NCI-H1930 (cell line): ENCODE measurements at places on chromosomes 2 and 18.
A peak's percentile ranks its signal among the peaks of the same experiment; 100 is the strongest.

GRCh38 chr2:36271266-36271665, 84.3 kb upstream of the CRIM1 start:
- DNase-seq = no peak

DNA sequence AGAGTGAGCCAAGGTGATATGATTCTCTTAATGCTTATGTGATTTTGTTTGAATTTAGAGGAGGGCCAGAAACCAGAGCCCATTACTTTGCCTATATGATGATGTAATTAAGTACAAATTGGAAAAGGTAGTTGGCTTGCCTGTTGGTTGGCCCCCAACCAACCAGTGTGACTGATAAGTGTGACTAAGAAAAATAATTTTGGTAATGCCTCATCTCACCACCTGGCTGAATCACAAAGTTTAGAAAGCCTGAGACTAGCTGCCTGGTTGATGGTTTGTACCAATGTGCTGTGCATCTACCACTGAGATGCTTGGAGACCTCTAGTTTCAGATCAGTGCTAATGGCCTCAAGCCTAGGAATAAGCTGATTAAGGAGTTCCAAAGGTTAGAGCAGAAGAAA, 338.7 kb downstream of the CDH2 start:
- no peak for DNase-seq

- no peak for DNase-seq
Measured at GRCh38 chr18:43917520-43917919, 640.2 kb upstream of the SYT4 start.

DNA sequence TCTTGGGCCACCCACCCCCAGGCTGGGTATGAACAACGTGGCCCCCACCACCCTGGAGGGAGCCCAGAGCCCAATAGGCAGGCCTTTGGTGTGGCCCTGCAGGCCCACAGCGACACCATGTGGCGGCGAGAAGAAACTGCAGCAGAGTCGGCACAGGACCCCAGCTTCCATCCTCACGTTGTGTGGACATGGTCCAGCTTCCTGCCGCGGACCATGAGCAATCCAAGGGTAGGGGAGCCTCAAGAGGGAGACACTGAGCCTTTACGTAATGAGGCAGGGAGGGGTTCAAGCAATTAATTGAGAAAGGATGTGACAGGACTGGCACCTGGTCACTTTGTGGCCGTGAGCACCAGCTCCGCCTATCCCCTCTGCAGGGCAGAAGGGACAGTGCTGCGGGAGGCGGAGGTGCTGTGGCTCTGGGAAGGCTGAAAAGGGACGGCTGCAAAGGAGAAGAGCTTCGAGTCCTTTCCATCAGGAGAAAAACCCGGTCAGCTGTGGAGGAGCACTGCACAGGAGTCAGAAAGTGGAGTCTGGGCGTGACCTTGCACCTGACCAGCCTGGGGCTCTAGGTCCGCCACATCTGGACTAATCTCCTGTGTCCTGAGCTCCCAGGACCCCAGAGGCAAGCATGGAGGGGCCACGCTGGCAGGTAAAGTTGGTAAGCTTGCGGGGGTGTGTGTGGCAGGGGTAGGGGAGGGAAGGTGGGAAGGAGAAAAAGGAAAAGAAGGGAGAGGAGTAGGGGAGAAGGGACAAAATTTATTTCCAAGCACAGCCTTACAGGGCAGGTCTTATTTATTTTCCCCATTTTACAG, 44.9 kb downstream of the TMEM37 start:
- peak; percentile 35 for DNase-seq

GRCh38 chr2:136384531-136385303, 266.8 kb upstream of the CXCR4 start:
- peak; percentile 57 for DNase-seq

- DNase-seq = no peak
Measured at GRCh38 chr2:2719015-2719414, 387.9 kb upstream of the MYT1L start.

DNA sequence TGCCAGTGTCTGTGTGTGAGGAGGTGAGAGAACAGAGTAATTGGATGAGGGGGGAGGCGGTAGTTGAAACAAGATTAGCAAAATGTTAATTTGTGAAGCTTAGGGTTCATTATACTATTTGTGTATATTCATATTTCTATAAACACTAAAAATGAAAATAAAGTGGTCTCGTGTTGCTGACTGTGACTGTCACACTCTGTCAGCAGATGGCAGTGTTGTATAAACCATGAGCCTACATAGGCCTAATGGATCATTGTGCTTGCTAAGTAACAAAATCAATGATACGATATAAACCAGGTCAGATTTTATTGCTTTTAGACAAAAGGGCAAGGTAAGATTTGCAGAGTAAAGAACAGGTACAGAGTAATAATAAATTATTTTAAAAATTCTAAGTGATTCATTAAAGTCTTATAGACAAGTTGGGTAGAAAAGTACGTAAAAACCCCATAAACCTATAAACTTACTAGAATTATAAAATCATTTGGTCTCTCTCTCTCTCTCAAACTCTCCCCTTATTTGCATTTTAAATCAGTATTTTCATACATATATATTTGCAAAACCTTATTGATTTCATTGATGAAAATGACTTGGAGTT, 182.7 kb downstream of the RPIA start:
- DNase-seq = peak; percentile 78

GRCh38 chr2:128091726-128092080, 703 bp downstream of the UGGT1 start:
- DNase-seq = no peak

DNA sequence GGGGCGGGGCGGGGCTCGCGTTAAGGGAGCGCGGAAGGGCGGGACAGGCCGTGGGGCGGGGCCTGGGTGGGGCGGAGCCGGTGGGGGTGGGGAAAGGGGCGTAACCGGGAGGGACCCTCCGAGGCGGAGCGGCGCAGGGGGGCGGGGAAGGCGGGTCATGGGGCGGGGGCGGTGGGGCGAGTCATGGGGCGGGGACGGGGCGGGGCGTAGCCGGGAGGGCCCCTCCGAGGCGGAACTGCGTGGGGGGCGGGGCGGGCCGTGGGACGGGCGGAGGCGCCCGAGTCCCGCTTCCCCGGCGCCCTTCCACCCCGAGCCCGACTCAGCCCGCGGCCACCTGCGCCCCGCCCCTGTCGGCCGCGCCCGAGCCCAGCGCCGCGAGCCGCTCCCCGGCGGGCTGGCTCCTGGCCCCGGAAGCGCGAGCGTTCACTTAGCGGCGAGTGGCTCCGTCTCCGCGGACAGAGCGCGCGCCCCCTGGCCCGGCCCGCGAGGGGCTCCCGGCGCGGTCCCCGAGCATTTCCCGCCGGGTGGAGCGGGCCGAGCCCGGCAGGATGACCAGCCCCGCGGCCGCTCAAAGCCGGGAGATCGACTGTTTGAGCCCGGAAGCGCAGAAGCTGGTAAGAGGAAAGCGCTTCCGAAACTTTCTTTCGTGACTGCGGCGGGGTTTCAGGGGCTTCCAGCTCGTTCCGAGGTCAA, 64.7 kb downstream of the LRRFIP1 start:
- DNase-seq = peak; percentile 86

GRCh38 chr18:63287691-63288220, 31.8 kb downstream of the BCL2 start:
- DNase-seq = no peak

- no peak for DNase-seq
Measured at GRCh38 chr2:217987391-217987790, 15.4 kb downstream of the TNS1 start.

GRCh38 chr2:190679813-190680591, 31.1 kb downstream of the NAB1 start:
- DNase-seq = no peak

- DNase-seq = no peak
Measured at GRCh38 chr2:7003895-7004294, 86.7 kb downstream of the RNF144A start.

- no peak for DNase-seq
Measured at GRCh38 chr2:96097441-96097840, 18.9 kb downstream of the ADRA2B start.

GRCh38 chr2:20422402-20423271, 24.2 kb upstream of the RHOB start:
- no peak for DNase-seq

- no peak for DNase-seq
Measured at GRCh38 chr2:199631129-199631528, 173.4 kb upstream of the SATB2 start.

DNA sequence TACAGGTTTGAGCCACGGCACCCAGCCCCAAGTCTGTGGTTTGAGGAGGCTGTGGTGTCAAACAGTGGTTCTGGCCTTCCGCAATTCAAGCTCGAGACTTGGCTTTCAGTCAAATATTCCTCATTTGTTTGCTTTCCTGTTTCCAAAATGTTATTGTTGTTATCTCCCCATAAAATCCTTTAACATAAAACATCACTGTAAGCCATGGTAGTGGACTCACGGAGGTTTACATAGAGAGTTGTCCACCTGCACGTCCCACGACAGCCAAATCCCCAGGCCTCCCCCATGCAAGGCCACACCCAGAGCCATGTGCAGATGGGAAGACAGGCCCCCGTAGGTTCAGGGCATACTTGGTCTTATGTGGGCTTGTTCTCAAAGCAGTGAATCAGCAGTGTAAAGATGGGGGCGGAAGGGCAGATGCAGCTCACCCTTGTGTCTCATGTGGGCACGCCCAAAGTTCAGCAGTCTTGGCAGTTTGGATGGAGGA, 18.9 kb upstream of the ST3GAL5 start:
- DNase-seq = no peak

- DNase-seq = no peak
Measured at GRCh38 chr2:127504552-127505430, 21.5 kb downstream of the IWS1 start.

- no peak for DNase-seq
Measured at GRCh38 chr2:205188239-205189138, 493.8 kb upstream of the NRP2 start.

DNA sequence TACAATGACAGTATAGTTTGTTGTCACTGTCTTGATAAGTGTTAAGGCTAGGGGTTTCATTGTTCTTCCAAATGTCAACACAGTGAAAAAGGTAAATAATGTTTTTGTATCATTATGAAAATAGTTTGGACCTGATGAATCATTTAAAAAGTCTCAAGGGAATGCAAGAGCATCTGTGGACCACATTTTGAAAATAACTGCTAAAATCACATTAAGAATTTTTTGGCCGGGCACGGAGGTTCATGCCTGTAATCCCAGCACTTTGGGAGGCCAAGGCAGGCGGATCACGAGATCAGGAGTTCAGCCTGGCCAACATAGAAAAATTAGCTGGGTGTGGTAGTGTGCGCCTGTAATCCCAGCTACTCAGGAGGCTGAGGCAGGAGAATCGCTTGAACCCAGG, 10.3 kb downstream of the SCN1A start:
- DNase-seq = no peak

DNA sequence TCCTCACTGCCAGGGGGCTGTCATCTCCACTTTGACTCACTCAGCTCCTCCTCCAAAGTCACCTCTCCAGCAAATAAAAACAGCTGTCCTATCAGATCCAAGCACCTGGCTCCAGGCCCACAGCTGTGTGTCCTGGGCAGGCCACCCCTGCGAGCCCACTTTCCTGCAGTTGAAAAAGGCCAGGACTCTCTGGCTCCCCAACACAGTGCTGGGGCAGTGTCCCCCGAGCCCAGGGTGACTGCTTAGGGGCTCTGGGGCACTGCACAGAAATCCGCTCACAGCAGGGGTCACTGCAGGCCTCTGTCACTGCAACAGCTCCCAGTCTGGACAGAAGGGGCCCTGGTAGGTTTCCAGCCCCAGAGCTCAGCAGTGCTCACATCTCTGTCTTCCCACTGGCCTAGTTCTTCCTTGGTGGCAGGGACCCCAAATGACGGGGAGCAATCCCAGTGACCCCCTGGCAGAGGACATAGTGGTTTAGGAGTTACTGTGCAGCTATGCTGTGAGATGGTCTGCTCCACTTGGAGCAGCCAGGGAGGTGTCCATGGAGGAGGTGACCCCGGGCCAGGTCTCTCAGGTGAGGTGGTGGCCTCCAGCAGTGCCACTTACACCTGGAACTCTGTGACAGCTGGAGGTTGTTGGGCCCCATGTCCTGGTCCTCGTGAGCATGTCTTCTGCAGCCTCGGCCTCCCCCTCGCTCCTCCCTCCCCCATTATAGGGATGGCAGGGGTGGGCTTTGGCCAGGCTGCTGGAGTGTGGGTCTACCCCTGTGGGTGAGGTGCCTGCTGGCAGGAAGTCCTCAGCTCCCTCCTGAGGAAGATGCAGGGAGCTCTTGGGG, 35.5 kb downstream of the HS6ST1 start:
- no peak for DNase-seq

GRCh38 chr2:216362730-216363129, 9.6 kb downstream of the MARCHF4 start:
- no peak for DNase-seq

- no peak for DNase-seq
Measured at GRCh38 chr18:69626643-69627242, 226.1 kb downstream of the DOK6 start.

- DNase-seq = no peak
Measured at GRCh38 chr2:46963941-46964673, 48.5 kb upstream of the MCFD2 start.

DNA sequence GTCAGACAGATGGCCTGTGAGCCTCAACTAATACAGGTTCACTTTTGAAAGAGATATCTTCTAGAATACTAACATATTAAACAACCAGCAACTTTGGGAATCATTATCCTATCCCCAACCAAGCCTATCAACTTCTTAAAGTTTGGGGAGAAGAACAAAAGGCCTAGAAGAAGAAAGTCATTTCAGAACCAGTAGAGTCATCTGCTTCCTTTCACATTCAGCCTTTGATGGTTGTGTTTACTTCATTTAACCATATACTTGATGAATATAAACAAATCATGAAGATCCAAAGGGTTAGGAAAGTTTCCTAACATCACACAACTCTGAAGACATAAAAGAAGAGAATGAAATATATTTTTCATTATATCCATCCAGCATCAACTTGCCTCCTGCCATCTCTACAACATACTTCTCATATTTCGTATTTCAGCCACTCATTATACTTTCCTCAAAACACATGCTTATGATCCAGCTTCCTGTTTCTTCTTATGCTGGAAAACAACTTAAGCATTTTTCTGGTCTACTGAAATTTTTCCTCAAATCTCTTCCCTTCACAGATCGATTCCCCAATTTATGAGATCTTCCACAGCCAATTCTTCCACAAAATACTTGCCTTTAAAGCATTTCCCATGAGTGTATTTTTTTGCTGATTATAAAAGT, 114.3 kb downstream of the CACNB4 start:
- DNase-seq = no peak

DNA sequence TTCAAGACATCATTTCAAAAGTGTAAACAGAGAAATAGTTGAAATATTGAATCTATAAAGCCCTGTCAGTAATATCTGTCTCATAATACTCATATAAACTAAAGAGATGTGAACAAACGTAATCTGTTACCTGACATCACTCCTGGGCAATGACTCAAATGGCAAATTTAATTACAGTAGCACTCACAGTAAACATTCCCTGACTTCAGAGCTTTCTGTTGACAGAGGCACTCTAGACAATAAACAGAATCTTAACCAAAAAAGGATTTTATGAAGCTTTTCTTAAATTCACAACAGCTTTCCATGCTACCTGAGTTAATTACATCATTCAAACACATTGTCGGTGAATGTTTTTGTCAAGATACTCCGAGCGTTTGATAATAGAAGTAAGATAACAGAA, 128.1 kb upstream of the PDE1A start:
- no peak for DNase-seq

GRCh38 chr2:37851428-37851827, 73.7 kb upstream of the RMDN2 start:
- DNase-seq = no peak

GRCh38 chr2:43210467-43211303, 15.7 kb downstream of the ZFP36L2 start:
- DNase-seq = no peak
